Activated T-helper 1 cell treated with anti-CD3 and anti-CD28 coated beads, Interleukin-12 subunit alpha, Interleukin-12 subunit beta, Interleukin-2, Interleukin-4 antibody, amounts not matched to agents 30 ng/mL and 10 ng/mL and 1 ng/mL, durations not matched to agents 14 hours and 24 hours and 36 hours (primary cell): ENCODE measurements at places on chromosomes 7 and 10. TPM values are rescaled to one million over a fixed set of nuclear protein-coding genes. Genes with fewer than 3 reads are reported as not detected.

DNA sequence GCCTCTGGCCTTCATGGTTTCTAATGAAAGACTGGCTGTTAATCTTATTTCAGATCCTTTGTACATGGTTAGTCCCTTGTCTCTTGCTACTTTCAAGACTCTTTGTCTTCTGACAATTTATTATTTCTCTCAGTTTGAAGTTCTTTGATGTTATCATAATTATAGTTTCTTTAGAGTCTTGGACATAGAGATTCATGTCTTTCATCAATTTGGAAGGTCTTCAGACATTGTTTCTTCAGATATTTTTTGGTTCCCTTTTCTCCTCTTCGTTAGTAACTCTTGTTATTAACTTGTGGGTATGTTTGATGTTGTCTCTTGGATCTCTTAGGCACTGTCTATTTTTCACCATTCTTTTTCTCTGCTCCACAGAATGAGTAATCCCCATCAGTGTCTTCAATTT lies 8.7 kb downstream of the ZNF37A start:
- H3K27me3 ChIP-seq = no peaks in the 10 kb centered on the region
- peaks cover 90% of the 10 kb centered on the region for H3K36me3 ChIP-seq
- no peaks in the 10 kb centered on the region for H3K4me1 ChIP-seq
- H3K27ac ChIP-seq = no peak overlapping the region

- H3K4me3 ChIP-seq = no peak overlapping the region
- DNase-seq = no peak
- H3K4me1 ChIP-seq = no peaks in the 10 kb centered on the region
- H3K27ac ChIP-seq = no peak overlapping the region
Observed at GRCh38 chr7:6284055-6284400, 11.6 kb upstream of the CYTH3 start.

GRCh38 chr7:5755704-5756504 lies 25.6 kb downstream of the RNF216 start:
- H3K4me1 ChIP-seq = peaks cover 13% of the 10 kb centered on the region
- peaks cover 30% of the 10 kb centered on the region for H3K36me3 ChIP-seq
- no peak for DNase-seq
- H3K27me3 ChIP-seq = no peaks in the 10 kb centered on the region
- H3K27ac ChIP-seq = peak overlapping the region; percentile 42

DNA sequence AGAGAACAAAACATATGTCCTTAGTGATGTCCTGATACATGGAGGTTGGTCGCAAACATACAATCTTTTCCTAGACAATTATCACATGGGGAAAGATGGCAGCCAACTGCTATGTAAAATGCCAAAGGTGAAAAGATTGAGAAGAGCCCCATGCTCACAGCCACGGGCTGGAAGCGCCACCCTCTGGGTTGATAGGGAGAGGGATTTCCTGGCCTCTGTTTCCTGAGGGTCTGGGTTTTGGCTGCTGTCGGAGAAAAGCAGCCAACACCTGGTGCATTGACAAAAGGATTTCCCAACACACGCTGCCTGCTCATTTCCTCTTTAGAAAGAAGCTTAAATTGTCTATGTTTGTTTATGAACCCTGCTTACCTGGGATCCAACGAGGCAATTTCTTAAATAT lies 43.8 kb downstream of the ITIH5 start:
- H3K4me3 ChIP-seq = no peak overlapping the region
- no peak for DNase-seq
- no peak overlapping the region for H3K27ac ChIP-seq
- H3K4me1 ChIP-seq = no peaks in the 10 kb centered on the region
- H3K36me3 ChIP-seq = no peaks in the 10 kb centered on the region
- H3K27me3 ChIP-seq = peaks cover 10% of the 10 kb centered on the region

GRCh38 chr10:115023715-115024114 lies 69.5 kb upstream of the ATRNL1 start:
- H3K4me3 ChIP-seq = no peak overlapping the region
- DNase-seq = no peak
- no peaks in the 10 kb centered on the region for H3K36me3 ChIP-seq

NUTM2D gene
- total RNA-seq = 1.5 and 2.2 TPM in 2 replicates

CDC14C gene
- total RNA-seq = not detected in 2 replicates

CACNA2D1 gene
- total RNA-seq = not detected in 2 replicates

NHLRC2 gene
- total RNA-seq = 28.2 and 28.9 TPM in 2 replicates

OR2A12 gene
- not detected in 2 replicates for total RNA-seq

TRIM73 gene
- 5.7 and 6.6 TPM in 2 replicates for total RNA-seq

DNA sequence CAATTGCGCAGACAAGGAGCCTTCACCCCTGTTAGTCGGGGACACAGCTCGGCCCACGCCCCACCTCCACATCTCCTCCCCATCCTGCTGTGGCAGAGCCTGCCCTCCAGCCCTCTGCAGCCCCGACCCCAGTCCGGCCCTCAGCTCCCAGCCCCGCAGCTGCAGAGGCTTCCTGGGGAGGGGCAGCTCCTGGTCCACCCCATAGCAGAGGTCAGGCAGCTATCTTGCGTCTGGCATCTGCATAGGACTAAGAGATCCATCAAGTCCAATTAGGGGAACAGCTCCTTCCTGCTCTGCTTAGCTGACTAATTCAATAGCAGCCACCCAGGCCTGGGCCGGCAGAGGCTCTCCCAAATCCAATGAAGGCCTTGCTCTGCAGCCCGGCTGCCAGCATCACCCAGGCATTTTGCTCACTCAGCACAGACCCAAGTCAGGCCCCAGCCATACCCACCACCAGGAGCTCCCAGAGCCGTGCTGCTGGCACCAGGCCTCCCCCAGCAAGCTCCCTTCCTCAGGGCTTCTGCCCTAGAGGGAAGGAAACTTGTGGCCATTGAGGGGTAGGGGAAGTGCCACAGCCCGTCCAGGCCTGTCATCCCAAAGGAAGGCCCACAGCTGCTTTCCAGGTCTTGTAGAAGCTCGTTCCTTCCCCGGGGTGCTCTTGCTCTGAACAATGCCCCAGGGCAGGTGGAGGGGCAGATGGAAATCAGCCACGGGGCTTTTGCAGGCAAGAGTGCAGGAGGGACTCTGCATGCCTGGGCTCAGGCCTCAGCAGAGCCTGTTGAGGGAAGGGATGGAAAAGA lies 106.2 kb upstream of the RET start:
- H3K4me3 ChIP-seq = no peak overlapping the region
- H3K27ac ChIP-seq = no peak overlapping the region
- no peak for DNase-seq
- no peaks in the 10 kb centered on the region for H3K4me1 ChIP-seq
- H3K36me3 ChIP-seq = no peaks in the 10 kb centered on the region

CALHM3 gene
- not detected in 2 replicates for total RNA-seq

- no peaks in the 10 kb centered on the region for H3K36me3 ChIP-seq
- H3K4me3 ChIP-seq = no peak overlapping the region
- peaks cover 13% of the 10 kb centered on the region for H3K4me1 ChIP-seq
- peaks cover 71% of the 10 kb centered on the region for H3K27me3 ChIP-seq
Observed at GRCh38 chr10:11009471-11010308, 8.0 kb upstream of the CELF2 start.

NPY4R gene
- total RNA-seq = not detected in 2 replicates

DNA sequence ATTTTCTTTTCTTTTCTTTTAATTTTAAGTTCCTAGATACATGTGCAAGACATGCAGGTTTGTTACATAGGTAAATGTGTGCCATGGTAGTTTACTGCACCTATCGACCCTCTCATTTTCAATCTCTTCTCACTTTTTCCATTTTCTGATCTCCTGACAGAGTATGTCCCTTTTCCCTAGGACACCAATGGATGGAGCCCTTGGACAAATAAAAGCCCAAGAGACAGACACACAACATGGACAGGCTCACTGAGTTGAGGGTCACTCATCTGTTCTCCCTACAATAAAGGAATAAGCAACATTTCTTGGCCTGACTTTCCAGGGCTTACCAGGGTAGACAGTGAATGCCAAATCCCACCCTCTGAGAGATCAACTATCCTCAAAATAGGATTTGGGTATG lies 15.2 kb upstream of the UBE2D1 start:
- no peaks in the 10 kb centered on the region for H3K36me3 ChIP-seq
- DNase-seq = no peak
- H3K4me3 ChIP-seq = no peak overlapping the region
- H3K27me3 ChIP-seq = peaks cover 16% of the 10 kb centered on the region
- peaks cover 9% of the 10 kb centered on the region for H3K4me1 ChIP-seq

DNA sequence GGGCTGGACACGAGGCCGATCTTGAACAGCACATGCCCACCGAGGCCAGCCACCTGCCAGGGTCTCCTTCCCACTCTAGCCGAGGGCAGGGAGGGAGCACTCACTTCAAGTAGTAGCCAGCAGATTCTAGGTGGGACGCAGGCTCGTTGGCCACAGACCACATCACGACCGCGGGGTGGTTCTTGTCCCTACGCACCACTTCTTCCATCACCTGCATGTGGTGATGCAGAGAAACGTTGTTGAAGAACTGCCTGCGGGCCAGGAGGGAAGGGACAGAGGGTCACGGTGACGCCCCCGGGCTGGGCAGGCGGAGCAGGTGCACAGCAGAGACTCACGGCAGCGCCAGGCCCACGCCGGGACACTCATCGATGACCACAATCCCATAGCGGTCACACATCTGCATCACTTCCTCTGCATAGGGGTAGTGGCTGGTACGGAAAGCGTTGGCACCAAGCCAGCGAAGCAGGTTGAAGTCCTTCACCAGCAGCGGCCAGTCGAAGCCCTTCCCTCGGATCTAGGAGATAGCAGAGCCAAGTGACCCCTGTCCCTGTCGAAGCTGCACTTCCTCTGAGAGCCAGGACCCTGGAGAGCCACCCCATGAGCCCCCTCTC lies 7.7 kb downstream of the GUSB start:
- H3K4me1 ChIP-seq = no peaks in the 10 kb centered on the region
- H3K4me3 ChIP-seq = no peak overlapping the region
- peaks cover 32% of the 10 kb centered on the region for H3K36me3 ChIP-seq
- no peak overlapping the region for H3K27ac ChIP-seq
- H3K27me3 ChIP-seq = no peaks in the 10 kb centered on the region
- no peak for DNase-seq

GRCh38 chr10:69489506-69490090 lies 38.3 kb downstream of the TSPAN15 start:
- no peaks in the 10 kb centered on the region for H3K4me1 ChIP-seq
- peaks cover 2% of the 10 kb centered on the region for H3K27me3 ChIP-seq
- no peak for DNase-seq
- H3K4me3 ChIP-seq = no peak overlapping the region

IKZF1 gene
- total RNA-seq = 324 and 329 TPM in 2 replicates

PCDH15 gene
- total RNA-seq = not detected in 2 replicates
